HAP-1 (cell line): ENCODE measurements at places on chromosomes 5 and 9.

- DNase-seq, result peak; percentile 19
Measured at GRCh38 chr5:10760096-10760920, 726 bp downstream of the DAP start.

GRCh38 chr5:99349787-99350186 is 421.0 kb upstream of the CHD1 start:
- DNase-seq, result no peak

DNA sequence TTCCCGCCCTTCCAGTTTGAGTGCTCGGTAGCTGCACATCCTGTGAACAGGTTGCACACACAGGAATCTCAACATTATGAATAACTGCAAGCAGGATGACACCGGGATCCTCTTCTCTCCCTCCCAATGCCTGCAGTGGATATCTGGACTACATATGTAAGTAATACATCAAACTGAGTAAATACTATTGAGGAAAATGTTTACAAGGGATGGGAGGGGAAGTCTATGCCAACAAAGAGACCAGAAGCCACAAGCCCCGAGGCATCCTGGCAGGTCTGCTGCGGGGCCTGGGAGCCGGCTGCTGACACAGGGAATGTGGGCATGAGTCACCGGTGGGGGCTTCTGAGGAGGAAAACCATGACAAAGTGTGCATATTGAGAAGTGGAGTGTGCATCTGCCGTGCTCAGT is 8.6 kb upstream of the ANKRD33B start:
- DNase-seq, result no peak

DNA sequence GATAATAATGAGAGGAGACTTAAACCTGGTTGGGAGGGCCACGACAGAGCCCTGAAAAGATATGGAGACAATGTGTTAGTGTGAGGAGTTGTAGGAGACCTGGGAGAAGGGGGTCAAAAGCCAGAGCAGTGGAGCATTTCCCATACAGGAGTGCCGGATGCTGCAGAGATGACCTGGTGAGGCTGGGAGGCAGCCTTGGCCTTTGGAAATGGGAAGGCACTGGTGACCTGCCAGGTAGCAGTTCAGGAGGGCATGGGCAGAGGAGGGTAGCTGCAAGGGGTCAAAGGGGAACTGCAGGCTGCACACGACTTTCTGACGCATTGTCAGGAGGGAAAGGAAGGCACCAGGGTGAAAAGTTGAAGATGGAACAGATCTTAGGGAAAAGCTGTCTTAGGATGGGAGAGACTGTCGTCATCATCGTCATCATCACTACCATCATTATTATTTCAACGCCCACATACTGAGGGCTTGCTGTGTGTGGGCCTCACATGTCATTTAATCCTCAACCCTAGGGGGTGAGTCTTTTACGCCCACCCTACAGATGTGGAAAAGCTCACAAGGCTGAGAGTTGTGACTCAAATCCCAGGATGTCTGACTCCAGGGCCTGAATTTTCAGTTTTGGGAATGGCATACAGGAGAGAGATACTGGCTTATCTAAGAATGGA is 13.3 kb downstream of the ARAP3 start:
- no peak for DNase-seq

DNA sequence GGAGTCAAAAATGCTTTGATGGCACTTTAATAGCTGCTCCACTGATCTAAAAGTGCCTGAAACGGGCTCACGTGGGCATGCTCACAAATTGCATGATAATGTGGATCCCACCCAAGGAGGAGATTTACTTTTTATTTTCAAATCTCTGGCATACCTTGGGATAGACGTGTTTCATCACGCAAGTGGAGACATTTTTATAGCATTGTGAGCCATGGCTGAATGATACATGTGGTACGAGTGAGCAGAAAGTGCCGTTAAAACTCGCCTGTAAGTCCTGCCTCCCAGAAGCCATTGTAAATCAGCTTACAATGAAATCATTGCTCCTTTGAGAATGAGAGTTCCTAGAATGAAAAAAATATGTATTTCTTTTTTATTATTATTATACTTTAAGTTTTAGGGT is 514.7 kb downstream of the MAT2B start:
- DNase-seq, result no peak

DNA sequence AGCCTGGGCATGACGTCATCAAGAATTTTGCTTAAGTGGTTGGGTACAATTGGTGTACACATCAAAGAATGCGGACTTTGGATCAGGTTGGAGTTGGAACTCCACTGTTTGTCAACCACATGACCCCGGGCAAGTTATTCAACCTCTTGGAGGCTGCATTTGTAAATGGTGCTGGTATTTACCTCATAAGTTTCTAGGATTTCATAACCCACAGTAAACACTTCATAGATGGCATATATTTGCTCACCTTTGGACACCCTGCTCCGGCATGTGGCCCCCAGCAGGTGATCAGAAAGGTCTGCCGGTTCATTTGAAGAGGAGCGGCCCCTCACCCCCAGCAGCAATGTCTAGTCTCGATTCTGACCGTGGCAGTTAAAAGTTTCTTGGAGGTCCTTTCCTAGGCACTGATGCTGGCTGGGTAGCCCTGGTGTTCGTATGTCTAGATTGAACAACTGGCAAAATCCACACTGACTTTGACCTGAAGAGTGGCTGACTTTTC is 60.6 kb downstream of the IL6ST start:
- no peak for DNase-seq

DNA sequence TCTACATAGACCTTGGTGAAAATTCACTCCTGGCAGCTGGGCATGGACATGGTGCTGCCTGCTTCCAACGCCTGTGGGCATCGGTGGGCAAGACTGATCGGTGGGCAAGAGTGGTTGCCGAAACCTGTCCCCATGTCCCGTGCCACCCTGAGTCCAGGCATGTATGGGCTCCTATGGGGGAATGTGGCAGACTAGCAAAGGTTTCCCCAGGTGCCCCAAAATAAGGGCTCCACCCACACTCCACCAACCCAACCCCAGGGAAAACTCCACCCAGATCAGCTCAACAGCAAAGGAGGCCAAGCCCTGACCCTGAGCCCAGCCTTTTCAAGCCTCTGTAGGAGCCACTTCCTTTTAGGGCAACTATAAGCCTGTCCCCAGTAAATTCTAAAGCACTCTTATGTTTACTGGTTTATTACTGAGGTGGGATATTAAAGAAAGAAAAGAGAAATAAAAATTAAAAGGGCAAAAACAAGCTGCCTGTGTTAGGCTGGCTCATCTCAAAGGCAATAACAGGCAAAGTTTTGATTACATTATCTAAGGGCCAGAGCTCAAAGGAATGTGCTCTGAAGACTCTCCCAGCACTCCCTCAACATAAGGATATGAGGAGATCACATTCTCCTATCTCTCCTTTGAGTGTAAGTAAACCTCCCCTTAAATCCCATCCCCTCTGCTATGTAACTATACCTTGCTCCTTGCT is 8.9 kb upstream of the SPATA31E1 start:
- DNase-seq, result no peak

- DNase-seq, result no peak
Measured at GRCh38 chr9:20603524-20604268, 18.6 kb downstream of the MLLT3 start.

DNA sequence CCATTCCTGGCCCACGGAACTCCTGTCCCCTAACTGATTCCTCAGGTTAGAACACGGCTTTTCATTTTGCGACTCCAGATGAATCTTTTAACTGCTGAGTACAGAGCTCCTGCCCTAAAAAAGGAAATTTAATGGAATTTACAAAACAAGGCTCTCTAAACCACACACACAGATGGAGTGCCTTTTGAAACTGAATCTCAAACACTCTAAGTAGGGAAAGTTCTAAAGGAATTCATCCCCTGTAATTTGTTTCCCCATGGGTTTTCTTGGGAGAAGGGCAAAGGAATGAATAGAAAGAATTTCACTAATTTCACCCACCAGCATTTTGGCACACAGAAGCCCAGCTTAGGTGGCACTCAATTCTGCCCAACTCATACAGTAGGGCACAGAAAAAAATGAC is 106.5 kb downstream of the THBS4 start:
- no peak for DNase-seq
